H54 (cell line): ENCODE measurements at places on chromosomes 7 and 10.
A peak's percentile ranks its signal among the peaks of the same experiment; 100 is the strongest.

GRCh38 chr10:86343761-86344160, 22.8 kb downstream of the GRID1 start:
- DNase-seq = no peak

- DNase-seq = no peak
Observed at GRCh38 chr7:154332811-154333580, 280.8 kb downstream of the DPP6 start.

DNA sequence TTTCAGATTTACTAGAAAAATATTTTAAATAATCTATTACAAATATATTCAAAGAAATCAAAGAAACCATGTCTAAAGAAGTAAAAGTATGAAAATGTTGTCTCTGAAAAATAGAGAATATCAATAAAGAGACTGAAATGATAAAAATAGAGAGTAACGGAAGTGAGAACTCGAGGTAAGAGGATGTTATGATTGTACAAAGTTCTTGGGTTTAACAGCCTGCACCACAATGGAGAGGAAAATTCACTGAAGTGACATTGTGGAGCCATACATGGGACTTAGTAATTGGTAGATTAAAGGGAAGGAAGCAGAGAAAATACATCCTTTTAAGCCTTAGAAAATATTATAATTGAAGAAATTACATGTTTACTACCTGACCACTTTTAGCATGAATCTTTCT, 77.9 kb downstream of the THSD7A start:
- DNase-seq = no peak

- peak; percentile 26 for DNase-seq
Observed at GRCh38 chr10:14822879-14823755, 14.7 kb downstream of the CDNF start.

DNA sequence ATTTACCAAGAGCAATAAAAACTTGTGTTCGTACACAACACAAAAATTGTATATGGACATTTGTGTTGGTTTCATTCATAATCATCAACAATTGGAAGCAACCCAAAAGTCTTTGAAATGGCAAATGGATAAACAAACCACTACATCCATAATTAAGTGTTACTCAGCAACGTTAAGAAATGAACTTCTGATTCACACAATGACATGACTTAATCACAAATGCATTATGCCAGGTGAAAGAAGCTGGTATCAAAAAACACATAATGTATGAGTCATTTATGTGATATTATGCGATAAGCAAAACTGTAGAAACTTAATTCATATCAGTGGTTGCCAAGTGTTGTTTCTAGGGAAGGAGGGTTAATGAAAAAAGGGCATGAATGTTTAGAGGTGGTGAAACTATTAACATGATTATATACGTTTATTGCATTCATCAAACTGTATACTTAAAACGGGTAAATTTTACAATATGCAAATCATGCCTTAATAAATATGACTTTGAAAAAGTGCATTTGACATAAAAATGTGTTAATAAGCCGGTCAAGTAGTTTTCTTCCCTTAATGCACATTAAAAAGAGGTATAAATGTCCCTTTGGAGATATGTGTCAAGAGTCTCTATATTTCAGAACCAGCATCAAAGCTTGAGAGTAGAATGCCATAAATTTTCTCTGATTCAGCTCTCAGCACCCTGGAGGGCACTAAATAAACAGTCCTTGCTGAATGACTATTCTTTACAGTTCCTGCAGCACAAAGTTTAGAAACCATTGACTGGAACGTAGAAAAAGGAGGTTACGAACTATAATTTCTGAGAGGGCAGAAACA, 84.8 kb upstream of the GRM3 start:
- no peak for DNase-seq

DNA sequence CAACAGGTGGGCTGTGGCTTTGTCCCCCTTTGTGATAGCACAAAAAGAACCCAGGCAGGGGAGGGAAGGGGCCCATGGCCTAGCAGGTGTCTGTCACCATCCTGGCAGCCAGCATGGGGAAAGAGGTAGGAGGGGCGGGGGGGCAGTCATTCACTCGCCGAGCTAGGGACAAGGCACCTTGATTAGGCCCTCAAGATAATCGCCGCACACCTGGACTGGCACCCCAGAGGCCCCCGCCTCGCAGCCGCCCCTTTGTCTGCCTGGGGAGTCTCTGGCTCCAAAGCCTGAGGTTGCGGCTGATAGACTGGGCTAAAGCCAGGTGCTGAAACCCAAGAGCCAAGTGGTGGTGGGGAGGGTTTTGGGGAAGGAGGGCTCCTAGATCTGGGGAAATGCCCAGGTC, 151.2 kb upstream of the PCBD1 start:
- no peak for DNase-seq

DNA sequence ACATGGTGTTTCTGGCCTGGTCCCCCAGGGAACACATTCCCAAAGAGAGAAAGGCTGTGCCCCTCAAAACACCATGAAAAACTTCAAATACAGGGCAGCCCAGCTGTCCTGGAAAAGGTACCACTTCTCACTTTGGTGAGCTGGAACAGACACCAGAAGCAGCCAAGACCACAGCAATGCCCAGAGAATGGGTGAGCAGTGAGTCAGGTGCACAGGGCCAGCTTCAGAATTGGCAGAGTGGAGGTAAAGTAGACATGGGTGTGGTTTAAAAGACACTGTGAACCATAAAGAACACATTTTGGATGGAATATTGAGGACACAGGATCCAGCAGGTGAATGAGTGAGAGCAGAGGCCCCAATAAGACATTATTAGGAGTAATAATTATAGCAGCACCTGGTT, 51.3 kb downstream of the FAM13C start:
- no peak for DNase-seq

DNA sequence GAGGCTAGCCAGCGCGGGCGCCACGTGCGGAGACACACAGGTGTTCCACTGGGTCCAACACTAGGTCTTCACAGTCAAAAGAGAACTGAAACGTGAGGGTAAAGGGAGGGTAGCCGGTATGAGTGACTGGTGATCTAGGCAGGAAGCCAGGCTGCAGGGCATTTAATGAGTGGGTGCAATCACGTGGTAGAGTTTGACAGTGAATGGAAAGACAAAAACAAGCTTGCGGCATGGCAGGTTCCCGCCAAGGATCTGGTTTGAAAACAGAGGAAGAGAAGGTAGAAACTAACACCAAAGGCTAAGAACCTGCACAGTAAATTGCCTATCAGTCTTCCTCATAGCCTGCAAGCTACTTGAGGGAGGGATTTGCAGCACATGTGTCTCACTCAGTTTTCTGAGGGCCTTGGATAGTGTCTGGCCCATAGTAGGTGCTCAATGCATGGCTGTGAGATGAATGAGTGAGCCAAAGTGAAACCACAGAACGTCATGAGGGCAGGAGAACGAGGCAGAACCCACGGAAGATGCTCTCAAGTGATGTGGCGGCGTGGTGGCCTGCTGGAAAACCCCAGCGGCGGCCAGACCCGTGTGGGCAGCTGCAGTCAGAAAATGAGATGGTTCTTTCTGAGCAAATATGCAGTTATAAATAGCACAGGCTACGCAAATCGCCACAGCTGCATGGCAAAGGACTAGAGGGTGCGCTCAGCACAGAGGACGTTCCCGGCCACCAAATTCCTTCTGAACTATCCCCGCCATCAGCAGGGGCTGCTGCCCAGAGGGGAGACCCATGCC, 183.6 kb upstream of the NFE2L3 start:
- DNase-seq = no peak

- DNase-seq = no peak
Observed at GRCh38 chr10:102410429-102411073, 8.0 kb downstream of the PSD start.

- no peak for DNase-seq
Observed at GRCh38 chr10:43190775-43191174, 52.5 kb downstream of the CSGALNACT2 start.

GRCh38 chr7:138207555-138207971, 131.3 kb downstream of the AKR1D1 start:
- DNase-seq = no peak

GRCh38 chr10:126455766-126456405, 67.6 kb upstream of the ADAM12 start:
- no peak for DNase-seq

DNA sequence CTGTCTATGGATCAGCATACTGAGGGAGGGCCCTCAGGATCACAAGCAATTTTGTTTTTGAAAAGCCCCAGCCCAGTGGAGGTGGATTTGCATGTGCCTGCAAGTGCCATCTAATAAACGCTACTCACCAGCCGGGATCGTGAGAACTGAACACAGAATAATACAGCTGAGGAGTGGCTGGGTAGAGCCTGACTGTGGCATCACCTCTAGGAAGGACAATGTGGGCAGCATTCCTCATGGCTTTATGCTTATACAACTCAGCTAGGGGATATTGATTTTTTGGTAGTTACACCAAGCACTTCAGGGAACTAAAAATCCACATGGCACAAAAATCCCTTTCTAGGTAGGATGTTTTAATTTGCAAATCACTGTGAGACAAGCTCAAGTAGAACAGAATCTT, 72.7 kb upstream of the PALS2 start:
- no peak for DNase-seq

DNA sequence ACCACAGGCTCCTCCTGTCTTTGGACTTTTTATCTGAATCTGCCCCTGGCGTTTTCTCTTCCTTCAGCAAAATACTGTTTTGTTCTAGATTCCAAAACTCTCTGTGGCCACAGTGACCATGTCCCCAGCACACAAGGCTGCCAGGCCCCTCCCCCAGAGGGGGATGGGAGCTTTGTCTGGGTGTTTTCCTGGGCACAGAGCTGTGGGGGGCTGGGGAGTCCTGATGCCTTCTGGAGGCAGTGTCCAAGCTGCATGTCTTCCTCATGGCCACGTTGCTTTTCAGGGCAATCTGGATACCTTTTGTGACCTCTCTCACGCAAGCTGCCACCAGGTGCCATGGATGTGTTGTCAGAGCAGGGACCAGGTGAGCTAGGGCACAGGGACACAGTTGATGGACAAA, 26.2 kb downstream of the ANTXRL start:
- no peak for DNase-seq

GRCh38 chr10:17756557-17757217, 4.7 kb downstream of the TMEM236 start:
- DNase-seq = peak; percentile 14

DNA sequence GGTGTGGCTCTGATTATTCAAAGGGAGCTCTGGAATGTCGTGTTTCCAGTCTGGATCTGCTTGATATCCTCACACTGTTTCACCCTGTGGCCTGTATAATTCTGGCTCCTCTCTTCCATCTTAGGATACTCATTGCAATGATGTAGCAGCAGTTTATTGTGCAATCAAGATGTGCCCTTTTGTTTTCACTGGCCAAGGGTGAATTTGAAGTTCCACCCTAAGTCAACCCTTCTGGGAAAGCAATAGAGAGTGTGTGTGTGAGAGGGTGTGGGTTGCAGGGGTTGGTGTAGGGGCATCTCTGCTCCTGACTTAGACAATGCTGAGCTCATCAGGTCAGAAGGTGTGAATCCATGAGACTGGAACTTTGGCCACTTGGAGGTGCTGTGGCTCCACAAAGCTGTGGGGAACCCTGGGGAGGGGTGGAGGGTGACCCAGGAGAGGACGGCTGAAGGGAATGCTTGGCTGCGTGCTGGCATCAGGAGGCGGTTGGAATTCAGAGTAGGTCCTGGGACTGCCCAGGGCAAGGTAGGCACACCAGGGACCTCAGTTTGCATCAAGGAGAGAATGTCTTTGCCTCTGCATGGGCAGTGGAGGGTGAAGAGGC, 118.0 kb upstream of the PRSS58 start:
- DNase-seq = peak; percentile 21

DNA sequence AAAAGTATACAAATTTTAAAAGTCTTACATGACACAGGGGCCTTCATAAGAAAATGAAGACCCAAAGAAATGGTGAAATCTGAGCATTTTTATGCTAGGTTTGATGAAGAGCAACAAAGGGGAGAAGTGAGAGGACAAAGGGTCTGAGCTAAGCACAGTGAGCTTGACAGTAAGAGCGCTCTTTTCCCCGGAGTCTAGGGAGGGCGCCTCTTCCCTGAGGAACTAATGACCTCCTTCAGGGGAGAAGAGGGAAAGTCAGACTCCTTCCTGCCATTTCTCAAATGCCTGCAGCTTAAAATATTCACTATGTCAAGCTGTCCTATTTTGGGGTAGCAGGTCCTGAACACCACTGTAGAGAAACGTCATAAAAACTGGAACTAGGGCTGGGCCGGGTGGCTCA, 18.1 kb upstream of the PAXIP1 start:
- no peak for DNase-seq

- DNase-seq = no peak
Observed at GRCh38 chr10:126434235-126434634, 46.0 kb upstream of the ADAM12 start.

GRCh38 chr10:129784291-129784690, 179.8 kb downstream of the EBF3 start:
- no peak for DNase-seq

GRCh38 chr7:128347647-128348097, 4.0 kb upstream of the RBM28 start:
- no peak for DNase-seq

DNA sequence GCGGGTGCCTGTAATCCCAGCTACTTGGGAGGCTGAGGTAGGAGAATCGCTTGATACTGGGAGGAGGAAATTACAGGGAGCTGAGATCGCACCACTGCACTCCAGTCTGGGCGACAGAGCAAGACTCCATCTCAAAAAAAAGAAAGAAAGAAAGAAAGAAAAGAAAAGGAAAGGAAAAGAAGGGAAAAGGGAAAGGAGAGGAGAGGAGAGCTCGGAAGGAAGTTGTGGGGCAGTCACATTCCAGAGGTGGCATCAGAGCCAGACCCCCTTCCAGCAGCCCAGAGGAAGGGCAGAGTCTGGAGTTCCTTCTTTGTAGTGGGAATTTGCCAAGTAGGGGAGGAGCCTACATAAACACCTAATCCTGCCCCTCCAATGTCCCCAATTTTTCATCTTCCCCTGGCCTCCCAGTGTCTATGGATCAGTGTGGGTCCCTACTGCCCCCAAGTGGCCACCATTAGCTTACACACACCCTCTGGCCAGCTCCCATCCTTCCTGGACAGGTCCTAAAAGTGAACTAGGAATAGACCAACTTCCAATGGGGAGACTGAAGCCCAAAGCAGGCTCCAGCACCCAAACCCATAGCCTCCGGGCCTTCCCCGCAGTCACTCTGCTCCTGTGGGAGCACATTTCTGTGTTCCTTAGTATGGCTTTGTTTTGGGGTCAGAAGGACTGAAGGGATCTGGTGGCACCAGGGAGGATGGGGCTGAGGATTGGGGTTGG, 39.6 kb upstream of the HSPB1 start:
- DNase-seq = peak; percentile 64

- no peak for DNase-seq
Observed at GRCh38 chr10:62653254-62653653, 151.3 kb upstream of the ADO start.

DNA sequence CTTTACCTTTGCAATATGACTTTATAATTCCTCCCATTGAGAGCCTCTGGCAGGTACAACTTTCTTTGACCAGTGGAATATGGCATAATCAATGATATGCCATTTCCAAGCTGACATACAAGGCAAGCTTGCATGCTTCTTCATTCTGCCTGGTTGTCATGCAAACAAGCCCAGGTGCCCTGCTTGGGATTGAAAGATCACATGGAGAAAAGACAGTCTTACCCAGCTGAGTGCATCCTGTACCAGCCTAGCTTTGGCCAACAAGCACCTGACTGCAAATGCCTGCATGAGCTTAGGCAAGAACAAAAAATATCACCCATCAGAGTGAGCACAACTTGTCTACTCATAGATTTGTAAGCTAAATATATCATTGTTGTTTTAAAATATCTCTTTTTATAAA, 82.9 kb upstream of the KCND2 start:
- no peak for DNase-seq

GRCh38 chr7:17598846-17599245, 300.4 kb downstream of the AHR start:
- DNase-seq = no peak
